GM12878 (cell line): ENCODE measurements at places on chromosomes 4 and X. TPM values are rescaled to one million over a fixed set of nuclear protein-coding genes. Genes with fewer than 3 reads are reported as not detected.
A peak's percentile ranks its signal among the peaks of the same experiment; 100 is the strongest.

Gene EPHA5
- total RNA-seq: not detected in 2 replicates

- DNase-seq: no peak
Measured at GRCh38 chrX:108640817-108641216, 95.5 kb downstream of the IRS4 start.

- DNase-seq: no peak
Measured at GRCh38 chr4:152515678-152516077, 20.2 kb downstream of the FBXW7 start.

Gene RNF212
- total RNA-seq: not detected in 2 replicates

GRCh38 chrX:55484948-55485347 lies 4.7 kb downstream of the USP51 start:
- DNase-seq: no peak

- no peak for DNase-seq
Measured at GRCh38 chrX:50805276-50805675, 8.7 kb downstream of the SHROOM4 start.

Gene AR
- 0.03 TPM in 1 of 2 replicates, not detected in the other for total RNA-seq

Gene BEX5
- total RNA-seq: 0.64 TPM in 1 of 2 replicates, not detected in the other

Gene TEC
- 19.0 and 20.2 TPM in 2 replicates for total RNA-seq

Gene GLUD2
- 0.10 and 0.13 TPM in 2 replicates for total RNA-seq

Gene SERPINA7
- not detected in 2 replicates for total RNA-seq

GRCh38 chrX:137215467-137215866 lies 181.7 kb upstream of the GPR101 start:
- no peak for DNase-seq

GRCh38 chr4:155037031-155037430 lies 171.4 kb upstream of the NPY2R start:
- DNase-seq: no peak

- no peak for DNase-seq
Measured at GRCh38 chrX:106606571-106606970, 5.2 kb upstream of the RADX start.

GRCh38 chr4:148881860-148882643 lies 439.8 kb upstream of the NR3C2 start:
- DNase-seq: no peak

DNA sequence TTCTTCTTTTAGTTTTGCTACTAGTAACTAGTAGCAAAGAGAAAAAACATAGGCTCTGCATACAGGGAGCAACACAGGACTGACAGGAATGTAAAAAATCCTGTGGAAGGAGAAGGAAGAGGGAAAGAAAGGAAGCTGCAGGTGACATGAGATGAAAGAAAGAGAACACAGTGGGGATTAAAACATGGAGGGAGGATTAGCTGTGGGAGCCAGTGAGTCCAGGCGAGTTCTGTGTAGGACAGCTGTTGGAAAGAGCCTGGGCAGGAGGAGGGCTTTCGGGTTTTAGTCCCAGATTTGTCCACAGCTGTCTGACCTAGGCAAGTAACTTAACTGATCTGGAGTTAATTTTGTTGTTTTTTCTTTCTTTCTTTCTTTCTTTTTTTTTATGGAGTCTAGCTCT lies 21.6 kb downstream of the CCNG2 start:
- DNase-seq: no peak

Gene TLR6
- 19.1 and 22.4 TPM in 2 replicates for total RNA-seq

DNA sequence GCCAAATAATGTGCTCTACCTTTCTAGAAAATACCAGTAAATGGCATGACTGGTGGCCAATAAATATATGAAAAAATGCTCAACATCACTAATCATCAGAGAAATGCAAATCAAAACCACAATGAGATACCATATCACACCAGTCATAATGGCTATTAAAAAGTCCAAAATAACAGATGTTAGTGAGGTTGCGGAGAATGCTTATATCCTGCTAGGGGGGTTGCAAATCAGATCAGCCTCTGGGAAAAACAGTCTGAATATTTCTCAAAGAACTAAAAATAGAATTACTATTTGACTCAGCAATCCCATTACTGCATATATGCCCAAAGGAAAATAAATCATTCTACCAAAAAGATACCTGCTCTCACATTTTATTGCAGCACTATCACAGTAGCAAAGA lies 115.1 kb downstream of the RASGEF1B start:
- no peak for DNase-seq

GRCh38 chr4:138665851-138666250 lies 349.7 kb upstream of the NOCT start:
- no peak for DNase-seq

Gene GABRE
- 0.11 and 0.15 TPM in 2 replicates for total RNA-seq

GRCh38 chr4:172751550-172751949 lies 417.1 kb upstream of the GALNT7 start:
- no peak for DNase-seq

DNA sequence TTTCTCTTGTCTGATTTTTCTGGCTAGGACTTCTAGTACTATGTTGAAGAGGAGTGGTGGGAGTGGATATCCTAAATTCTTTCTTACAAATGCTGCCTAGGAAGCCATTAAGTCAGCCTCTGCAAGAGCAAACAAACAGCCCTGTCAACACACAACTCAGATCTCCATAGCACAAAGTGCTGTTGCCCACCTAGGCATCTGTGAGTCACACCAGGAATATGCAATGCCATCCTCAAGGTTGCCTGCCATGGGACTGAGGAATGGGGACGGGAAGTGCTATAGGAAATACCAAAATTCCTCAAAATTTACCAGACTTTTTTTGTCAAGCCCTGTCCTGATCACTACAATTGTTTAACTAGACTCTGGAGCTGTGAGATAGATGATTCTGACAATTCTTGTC lies 466.9 kb downstream of the FSTL5 start:
- no peak for DNase-seq

DNA sequence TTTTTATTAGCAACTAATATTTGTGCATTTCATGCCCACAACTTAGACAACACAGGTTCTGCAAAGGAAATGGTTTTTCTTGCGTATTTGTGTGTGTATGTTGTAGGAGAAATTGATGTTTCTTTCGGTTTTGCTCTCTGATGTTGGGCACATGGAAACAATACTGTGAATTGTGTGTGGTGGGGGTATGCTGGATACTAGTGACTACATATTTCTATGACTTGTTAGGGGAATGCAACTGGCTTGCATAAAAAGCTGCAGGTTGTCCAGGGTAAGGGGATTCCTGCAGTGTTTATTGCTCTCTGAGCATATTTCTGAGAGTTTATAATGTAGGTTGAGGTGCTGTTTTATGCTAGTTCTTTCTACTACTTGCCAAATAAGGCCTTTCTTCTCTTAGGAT lies 11.6 kb downstream of the DLG3 start:
- DNase-seq: no peak

Gene GAK
- 114 and 127 TPM in 2 replicates for total RNA-seq

DNA sequence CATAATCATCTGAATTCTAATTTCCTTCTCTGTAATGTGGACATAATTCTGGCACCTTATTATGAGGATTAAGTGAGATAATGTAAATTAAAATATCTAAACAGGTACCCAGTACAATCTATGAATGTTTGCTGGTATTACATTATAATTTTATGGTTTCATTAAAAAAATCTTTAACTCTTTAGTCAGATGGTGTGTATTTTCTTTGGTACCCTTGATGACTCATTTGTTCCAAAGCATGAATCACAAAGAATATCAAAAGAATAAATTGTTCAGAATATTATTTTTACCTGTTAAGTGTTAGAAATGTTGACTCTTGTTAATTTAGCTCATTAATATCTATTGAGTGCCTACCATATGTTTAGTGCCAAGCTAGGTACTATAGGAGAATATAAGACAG lies 74.3 kb downstream of the SNX25 start:
- DNase-seq: no peak

GRCh38 chr4:151567056-151567455 lies 158.1 kb downstream of the FHIP1A start:
- peak; percentile 13 for DNase-seq

Gene PABPC1L2A
- not detected in 2 replicates for total RNA-seq

DNA sequence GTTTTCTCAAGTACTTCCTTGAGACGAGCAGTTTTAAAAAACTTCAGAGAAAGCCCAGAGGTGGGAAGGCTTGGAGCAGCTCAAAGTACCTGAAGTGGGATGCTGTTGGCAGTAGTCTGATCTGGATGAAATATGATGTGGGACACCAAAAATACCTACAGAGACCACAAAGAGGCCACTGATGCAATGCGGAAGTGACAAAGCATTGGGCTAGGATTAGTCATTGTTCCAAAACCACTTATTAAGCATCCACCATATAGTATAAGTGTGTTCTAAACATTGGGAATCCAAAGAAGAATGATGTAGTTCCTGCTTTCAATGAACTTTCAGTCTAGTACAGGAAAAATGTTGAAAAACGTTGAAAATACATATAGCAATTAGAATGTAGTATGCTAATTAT lies 386.1 kb upstream of the CNKSR2 start:
- DNase-seq: no peak
